Prostate gland (tissue), 2 donors: ENCODE measurements at places on chromosomes 2 and 18.

DNA sequence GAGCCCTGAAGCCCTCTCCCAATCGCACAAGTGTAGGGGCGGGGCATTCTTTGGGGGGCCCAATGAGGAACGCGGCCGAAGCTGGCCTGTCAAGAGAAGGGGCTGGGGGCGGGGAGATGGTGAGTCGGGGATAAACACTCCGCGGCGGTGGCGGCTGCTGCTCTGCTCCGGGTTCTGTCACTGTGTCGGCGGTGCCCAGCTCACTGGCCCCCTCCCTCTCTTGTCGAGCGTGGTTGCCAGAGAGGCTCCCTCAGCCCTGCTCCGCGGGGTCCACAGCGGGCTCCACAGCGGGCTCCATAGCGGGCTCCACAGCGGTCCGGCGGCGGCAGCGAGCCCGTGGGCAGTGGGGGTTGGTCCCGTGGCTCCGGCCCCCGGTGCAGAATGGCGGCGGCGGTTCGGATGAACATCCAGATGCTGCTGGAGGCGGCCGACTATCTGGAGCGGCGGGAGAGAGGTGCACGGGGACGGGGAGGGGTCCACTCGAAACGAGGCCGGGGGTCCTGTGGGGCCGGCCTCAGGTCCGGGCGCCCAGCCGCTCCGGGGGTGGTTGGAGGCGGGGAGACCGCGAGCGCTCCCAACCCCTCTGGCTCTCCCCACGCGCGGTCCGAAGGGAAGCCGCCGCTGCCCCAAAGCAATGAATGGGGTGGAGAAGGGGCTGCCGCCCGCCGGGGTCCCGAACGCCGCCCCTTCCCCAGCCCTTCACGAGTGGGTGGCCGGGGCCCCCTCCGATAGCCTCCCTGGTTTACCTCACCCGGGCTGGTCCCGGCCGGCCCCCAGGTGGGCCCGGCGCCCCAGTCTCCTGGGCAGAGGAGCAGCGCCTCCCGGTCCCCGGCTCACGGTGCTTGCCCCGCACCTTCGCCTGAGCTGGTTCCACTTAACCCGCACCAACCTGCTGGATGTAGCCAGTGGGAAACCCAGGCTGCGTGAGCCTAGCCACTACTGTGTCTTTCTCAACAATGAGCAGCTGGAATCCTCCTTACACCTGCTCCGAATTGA is at the start of gene MXD1:
MXD1 (plus strand) TSS at position 160 of the 996 bp plus-strand sequence; CDS start at position 382, 222 bp downstream.
- no peaks in the 10 kb centered on the region for H3K36me3 ChIP-seq
- H3K27ac ChIP-seq = peak within 1 kb of the TSS; percentile 100
- H3K4me1 ChIP-seq = no peaks in the 10 kb centered on the region
- H3K27me3 ChIP-seq = no peaks in the 10 kb centered on the region

DNA sequence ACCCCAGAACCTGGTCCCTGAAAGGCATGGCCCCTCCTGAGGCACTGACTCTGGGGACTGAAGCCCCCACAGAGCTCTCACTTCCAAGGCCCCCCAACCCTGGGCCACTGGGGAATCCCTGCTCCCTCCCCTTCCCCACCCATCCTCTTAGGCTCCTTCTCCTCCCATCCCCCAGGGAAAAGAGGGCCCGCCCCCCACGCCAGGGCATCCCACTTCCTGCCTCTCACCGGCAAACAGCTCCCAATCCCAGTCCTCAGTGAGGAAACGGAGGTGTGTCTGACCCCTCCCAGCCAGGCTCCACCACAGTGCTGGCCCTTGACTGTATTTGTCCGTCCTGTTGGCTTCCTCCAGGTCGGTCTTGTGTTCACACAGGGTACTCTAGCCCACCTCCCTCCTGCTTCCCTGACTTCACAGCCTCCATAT is 35.0 kb upstream of the PTMA start:
- H3K4me3 ChIP-seq = no peak overlapping the region
- H3K27me3 ChIP-seq = no peaks in the 10 kb centered on the region
- no peak for DNase-seq
- H3K27ac ChIP-seq = peak overlapping the region; percentile 73
- H3K36me3 ChIP-seq = no peaks in the 10 kb centered on the region

DNA sequence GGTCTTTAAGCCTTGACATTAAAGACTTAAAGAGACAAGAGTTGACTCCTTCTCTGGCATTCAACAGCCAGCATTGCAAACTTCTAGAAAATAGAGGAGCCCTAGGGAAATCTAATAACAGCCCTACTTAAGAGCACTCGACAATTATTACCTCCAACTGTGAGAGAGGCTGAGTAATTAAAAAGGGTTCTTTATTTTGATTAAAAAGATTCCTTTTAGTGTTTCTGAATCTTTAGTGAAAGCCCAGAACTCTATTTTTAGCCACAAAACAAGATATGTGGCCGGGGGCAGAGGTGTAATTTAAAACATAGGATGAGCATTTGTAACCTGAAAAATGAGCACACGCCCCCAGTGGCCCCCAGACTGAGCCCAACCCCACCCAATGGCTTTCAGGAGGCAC is 222.3 kb downstream of the SMAD2 start:
- no peaks in the 10 kb centered on the region for H3K27me3 ChIP-seq
- H3K27ac ChIP-seq = no peak overlapping the region
- H3K36me3 ChIP-seq = no peaks in the 10 kb centered on the region
- no peaks in the 10 kb centered on the region for H3K4me1 ChIP-seq
- no peak for DNase-seq

- H3K27ac ChIP-seq = no peak overlapping the region
- H3K27me3 ChIP-seq = no peaks in the 10 kb centered on the region
- no peak overlapping the region for H3K4me3 ChIP-seq
- no peaks in the 10 kb centered on the region for H3K36me3 ChIP-seq
- DNase-seq = no peak
- H3K4me1 ChIP-seq = no peaks in the 10 kb centered on the region
Observed at GRCh38 chr18:32896776-32897547, 124.1 kb upstream of the KLHL14 start.

- no peak for DNase-seq
- H3K27me3 ChIP-seq = no peaks in the 10 kb centered on the region
- no peak overlapping the region for H3K27ac ChIP-seq
- H3K4me3 ChIP-seq = no peak overlapping the region
Observed at GRCh38 chr18:49249521-49249920, 210.9 kb downstream of the DYM start.

GRCh38 chr2:18603854-18604530 is 14.6 kb upstream of the NT5C1B start:
- no peaks in the 10 kb centered on the region for H3K36me3 ChIP-seq
- no peaks in the 10 kb centered on the region for H3K27me3 ChIP-seq
- H3K4me1 ChIP-seq = no peaks in the 10 kb centered on the region
- DNase-seq = no peak

GRCh38 chr18:24190590-24190989 is 51.7 kb downstream of the CABYR start:
- no peak for DNase-seq
- H3K4me3 ChIP-seq = no peak overlapping the region
- no peak overlapping the region for H3K27ac ChIP-seq
- no peaks in the 10 kb centered on the region for H3K4me1 ChIP-seq

DNA sequence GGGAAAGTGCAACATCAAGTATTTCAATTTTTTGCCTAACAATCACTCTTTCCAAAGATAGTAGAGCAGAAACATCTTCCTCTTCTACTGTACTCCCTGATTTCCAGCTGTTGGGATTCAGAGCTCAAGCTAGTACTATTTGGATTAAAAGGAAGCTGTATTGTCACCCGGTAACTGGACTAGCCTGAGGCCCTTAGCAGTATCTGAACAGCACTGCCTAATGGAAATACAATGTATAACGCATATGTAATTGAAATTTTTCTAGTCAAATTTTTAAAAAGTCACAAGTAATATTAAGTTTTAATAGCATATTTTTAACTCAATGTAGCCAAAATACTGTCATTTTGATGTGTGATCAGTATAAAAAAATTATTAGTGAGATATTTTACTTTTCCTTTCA is 86.2 kb downstream of the COX7A2L start:
- H3K4me3 ChIP-seq = no peak overlapping the region

- no peaks in the 10 kb centered on the region for H3K4me1 ChIP-seq
- no peak overlapping the region for H3K4me3 ChIP-seq
- H3K27me3 ChIP-seq = no peaks in the 10 kb centered on the region
- no peak for DNase-seq
- H3K27ac ChIP-seq = no peak overlapping the region
Observed at GRCh38 chr2:146532009-146532408, 1312.8 kb upstream of the ACVR2A start.

GRCh38 chr18:54215069-54215468 is 9.4 kb downstream of the MBD2 start:
- no peaks in the 10 kb centered on the region for H3K4me1 ChIP-seq
- H3K36me3 ChIP-seq = no peaks in the 10 kb centered on the region
- no peaks in the 10 kb centered on the region for H3K27me3 ChIP-seq
- DNase-seq = no peak

GRCh38 chr2:237306083-237306786 is 107.7 kb downstream of the COL6A3 start:
- no peaks in the 10 kb centered on the region for H3K4me1 ChIP-seq
- no peak overlapping the region for H3K4me3 ChIP-seq
- DNase-seq = no peak

DNA sequence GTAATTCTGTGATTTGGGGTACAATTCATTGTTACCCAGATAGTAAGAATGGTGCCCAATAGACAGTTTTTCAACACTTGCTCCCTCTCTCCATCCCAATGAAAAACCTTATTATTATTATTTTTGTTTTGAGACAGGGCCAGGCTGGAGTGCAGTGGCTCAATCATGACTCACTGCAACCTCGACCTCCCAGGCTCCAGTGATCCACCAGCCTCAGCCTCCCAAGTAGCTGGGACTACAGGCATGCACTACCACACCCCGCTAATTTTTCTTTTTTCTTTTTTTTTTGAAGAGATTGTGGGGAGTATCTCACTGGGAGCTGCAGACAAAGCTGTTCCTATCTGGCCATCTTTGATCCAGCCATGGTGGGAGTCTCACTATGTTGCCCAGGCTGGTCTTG is 7.2 kb downstream of the TGFA start:
- no peak overlapping the region for H3K27ac ChIP-seq
- DNase-seq = no peak
- H3K36me3 ChIP-seq = no peaks in the 10 kb centered on the region
- no peaks in the 10 kb centered on the region for H3K4me1 ChIP-seq

- no peak overlapping the region for H3K27ac ChIP-seq
- no peak overlapping the region for H3K4me3 ChIP-seq
- no peaks in the 10 kb centered on the region for H3K36me3 ChIP-seq
- DNase-seq = no peak
- H3K27me3 ChIP-seq = no peaks in the 10 kb centered on the region
Observed at GRCh38 chr2:125398738-125399524, 1257.0 kb upstream of the GYPC start.

- H3K27me3 ChIP-seq = no peaks in the 10 kb centered on the region
- no peak for DNase-seq
- peaks cover 3% of the 10 kb centered on the region for H3K4me1 ChIP-seq
- H3K27ac ChIP-seq = no peak overlapping the region
- H3K36me3 ChIP-seq = no peaks in the 10 kb centered on the region
- H3K4me3 ChIP-seq = no peak overlapping the region
Observed at GRCh38 chr2:28158791-28159190, 233.9 kb upstream of the FOSL2 start.

DNA sequence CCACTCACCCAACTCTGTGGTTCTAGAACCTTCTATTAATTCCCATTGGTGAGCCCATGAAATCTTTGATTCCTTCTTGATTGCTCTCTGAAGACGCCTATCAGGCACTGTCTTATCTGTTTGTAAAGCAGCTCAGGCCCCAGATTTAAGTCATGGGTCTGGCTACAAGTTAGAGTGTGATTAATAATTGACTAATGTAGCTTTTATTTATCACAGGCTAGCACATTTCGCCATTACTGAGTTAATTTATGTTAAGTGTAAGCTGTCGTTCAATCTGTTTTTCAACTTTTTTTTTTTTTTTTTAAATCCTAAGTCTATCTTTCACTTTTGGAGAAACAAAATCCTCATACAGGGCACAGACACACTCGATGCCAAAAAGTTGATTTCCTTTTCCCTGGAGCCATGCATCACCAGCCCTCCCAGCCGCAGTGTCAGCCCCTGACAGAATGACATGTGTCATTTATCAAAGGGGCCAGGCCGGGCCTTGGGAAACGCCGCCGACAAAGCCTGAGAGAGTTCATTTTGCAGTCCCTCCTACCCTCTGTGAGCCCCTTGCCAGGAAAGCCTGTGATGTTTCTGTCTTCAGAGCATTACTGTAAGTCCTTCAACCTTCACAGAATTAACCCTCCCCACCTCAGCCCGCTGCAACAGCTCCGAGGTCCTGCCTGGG is 15.8 kb downstream of the TSHZ1 start:
- no peak overlapping the region for H3K27ac ChIP-seq
- H3K27me3 ChIP-seq = no peaks in the 10 kb centered on the region
- no peaks in the 10 kb centered on the region for H3K36me3 ChIP-seq
- no peaks in the 10 kb centered on the region for H3K4me1 ChIP-seq

- no peaks in the 10 kb centered on the region for H3K4me1 ChIP-seq
- no peak for DNase-seq
- H3K27ac ChIP-seq = no peak overlapping the region
- H3K4me3 ChIP-seq = no peak overlapping the region
Observed at GRCh38 chr2:230269715-230270114, 44.2 kb downstream of the SP140 start.

- DNase-seq = no peak
- H3K27me3 ChIP-seq = no peaks in the 10 kb centered on the region
- no peak overlapping the region for H3K27ac ChIP-seq
Observed at GRCh38 chr2:224722770-224723169, 6.6 kb upstream of the CCDC195 start.

DNA sequence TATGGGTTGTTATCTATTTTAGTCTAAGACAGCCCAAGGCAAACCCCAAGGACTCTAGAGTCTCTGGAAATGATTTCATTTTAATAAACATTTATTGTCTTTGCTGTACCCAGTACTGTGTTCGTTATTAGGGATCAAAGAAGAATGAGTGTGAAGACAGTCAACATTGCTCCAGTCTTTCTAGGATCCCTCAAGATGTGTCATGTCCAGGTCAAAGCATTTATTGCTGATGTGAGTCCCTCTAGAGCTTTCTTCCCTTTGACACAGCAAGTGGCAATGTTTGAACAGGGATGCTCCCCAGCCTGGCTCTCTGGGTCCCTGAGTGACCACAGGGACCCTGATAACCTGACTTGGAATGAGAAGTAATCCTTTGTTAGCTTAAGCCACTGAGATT is 123.1 kb upstream of the STK17B start:
- DNase-seq = no peak
- H3K4me1 ChIP-seq = no peaks in the 10 kb centered on the region
- H3K4me3 ChIP-seq = no peak overlapping the region
- H3K27ac ChIP-seq = no peak overlapping the region

DNA sequence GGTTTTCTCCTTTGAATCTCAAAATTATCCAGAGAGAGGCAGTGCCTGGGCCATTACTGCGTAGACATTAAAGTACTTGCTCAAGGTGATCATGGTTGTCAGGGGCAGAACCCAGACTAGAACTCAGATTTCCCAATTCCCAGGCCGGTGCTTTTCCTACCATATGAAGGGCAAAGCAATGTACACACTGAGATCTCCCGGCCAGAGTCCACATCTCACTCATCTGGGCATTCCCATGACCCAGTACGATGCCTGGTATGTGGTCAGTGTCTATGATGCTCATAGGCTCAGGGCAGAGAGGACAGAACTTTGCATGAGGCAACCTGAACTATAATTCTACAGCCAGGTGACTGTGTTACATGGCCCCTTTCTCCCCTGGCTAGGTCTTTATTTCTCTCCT is 531.4 kb downstream of the TDRD15 start:
- H3K27ac ChIP-seq = no peak overlapping the region
- H3K27me3 ChIP-seq = no peaks in the 10 kb centered on the region
- no peak overlapping the region for H3K4me3 ChIP-seq
- no peaks in the 10 kb centered on the region for H3K36me3 ChIP-seq
